Esophagus squamous epithelium (tissue), 5 donors: ENCODE measurements at places on chromosomes 5 and 9.

DNA sequence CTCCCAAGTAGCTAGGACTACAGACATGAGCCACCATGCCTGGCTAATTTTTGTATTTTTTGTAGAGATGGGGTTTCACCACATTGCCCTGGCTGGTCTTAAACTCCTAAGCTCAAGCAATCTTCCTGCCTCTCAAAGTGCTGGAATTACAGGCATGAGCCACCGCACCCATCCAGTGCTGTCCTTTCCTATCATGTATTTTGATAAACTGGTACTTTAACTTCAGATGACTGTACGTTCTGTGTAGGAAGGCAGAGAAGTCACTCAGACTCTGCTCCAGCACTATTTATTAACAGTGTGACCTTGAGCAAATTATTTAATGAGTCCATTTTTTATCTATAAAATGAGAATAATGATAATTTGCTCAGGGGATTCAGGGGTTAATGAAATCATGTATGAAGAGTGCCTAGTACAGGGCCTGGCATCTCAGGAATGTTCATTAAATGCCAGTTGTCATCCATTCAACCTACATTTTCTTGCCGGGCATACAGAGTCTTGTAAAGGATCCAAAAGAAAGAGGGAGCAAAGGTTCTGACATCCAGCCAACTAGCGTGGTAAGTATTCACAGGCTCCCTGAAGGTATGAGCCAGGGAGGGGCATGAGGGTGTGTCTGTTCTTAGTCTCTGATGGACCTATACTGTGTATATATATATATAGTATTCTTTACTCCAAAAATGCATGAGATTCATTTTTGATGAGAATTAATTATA, 201.9 kb downstream of the PBX3 start:
- no peak for DNase-seq

- no peak for DNase-seq
Observed at GRCh38 chr9:137055385-137056364, 1.8 kb upstream of the ENTPD2 start.

DNA sequence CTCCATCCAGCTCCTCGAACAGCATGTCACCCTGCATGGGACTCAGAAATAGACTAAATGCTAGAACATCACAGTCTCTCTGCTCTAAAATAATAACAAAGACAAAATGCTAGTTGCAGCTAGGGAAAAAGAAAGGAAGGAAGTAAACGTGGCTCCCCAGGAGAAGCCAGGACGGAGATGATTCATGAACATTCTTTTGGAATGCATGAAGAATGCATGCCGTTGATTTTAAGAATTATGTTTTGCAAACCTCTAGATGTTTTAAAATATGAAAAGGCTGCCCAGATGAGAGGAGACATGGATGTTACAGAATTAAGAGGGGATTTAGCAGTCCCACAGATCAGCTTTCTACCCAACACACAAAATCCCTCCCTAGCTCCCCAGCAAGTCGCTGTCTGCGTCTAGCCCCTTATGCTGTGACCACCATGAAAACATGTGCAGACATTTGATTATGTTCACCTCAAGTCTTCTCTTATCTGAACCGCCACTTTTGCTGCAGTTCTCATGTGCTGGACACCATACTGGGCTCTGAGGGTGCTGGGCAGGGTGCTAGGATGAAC, 139.4 kb upstream of the LMX1B start:
- no peak for DNase-seq

- DNase-seq = no peak
Observed at GRCh38 chr5:146213210-146213826, 9.9 kb downstream of the RBM27 start.

DNA sequence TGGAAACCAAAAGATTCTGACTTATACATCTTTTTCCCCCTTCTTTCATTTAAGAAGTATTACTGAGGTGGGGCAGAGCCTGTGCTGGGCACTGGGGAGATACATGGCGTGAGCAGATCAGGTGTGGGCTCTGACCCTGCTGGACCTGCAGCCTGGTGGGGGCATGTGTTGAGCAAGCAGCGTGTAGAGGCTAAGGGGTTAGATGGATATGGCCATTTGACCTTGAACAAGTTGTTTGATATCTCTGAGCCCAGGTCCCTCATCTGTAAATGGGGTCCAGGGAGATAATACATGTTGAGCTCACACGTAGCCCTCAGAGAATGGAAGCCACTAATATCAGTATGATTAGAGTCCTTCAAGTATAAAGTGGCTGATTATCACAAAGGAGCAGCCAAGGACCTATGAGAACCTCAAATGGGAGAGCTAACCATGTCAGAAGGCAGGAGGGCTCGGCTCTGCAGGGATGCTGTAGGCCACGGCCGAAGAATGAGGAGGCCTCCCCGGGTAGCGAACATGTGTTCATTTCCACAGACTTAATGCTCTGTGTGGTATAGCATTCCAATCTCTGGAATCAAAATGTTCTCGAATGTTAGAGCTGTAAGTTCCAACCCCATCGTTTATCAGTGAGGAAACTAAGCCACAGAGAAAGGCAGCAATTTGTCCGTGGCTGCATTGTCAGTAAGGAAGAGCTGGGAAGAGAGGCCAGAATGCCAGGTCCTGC, 15.4 kb upstream of the ANGPTL2 start:
- no peak for DNase-seq

DNA sequence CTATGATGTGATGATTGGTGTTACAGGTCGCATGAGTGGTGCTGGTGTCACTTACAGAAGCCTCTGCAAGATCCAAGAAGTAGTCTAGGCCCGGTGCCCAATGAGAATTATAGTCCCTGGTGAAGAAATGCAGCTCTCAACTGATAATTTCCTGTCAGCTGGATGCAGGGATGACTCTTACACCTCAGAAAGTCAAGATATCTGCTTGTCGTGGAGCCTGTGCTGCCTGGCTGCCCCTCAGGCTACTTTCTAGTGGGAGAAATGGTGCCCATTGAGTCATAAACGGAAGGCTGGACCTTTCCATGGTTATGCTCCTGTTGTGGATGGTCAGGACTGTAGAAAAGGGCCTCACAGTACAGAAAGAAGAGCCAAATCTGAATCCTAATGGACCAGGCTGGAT, 46.8 kb upstream of the NXNL2 start:
- DNase-seq = no peak

- DNase-seq = no peak
Observed at GRCh38 chr5:58191443-58191842, 268.4 kb downstream of the PLK2 start.

DNA sequence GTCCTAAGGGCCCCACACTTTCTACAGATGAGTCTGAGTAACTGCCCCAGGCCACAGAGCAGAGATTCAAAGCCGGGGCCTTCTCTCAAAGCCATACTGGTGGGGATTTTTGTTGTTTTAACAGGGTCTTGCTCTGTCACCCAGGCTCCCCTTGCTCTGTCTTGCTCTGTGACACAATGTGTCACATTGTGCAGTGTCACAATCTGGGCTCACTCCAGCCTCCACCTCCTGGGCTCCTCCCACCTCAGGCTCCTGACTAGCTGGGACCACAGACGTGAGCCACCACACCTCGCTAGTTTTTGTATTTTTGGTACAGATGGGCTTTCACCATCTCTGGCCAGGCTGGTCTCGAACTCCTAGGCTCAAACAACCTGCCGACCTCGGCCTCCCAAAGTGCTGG, 8.6 kb downstream of the AGPAT2 start:
- no peak for DNase-seq

DNA sequence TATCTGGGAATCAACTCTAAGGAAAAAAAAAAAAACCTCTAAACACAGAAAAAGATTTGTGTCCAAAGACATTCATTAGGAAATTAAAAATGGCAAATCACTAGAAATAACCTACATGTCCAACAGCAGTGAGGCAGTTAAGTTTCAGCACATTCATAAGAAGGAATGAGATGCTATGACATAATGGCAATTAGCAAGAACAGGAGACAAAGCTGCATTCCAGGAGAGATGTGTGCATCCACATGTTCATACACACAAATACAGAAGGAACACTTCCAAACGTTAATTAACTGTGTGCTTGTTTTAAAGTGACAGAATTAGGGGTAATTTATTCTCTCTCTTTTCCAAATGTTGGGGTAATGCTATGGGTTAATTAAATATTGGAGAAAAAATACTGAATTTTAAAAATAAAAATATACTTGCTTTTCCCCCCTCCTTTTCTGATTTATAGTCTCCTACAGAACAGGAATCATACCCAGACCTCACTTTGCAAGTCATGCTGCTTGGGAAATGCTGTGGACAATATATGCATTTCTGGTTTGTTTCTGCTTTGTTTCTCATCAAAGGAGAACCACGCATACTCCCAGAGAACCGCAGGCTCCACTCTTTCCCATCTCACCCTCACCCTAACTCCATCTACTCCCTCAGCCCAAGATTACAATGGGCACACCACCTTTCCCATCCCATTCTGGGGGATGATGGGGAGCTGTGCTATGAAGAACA, 114.1 kb downstream of the CDK5RAP2 start:
- no peak for DNase-seq

GRCh38 chr5:52867809-52868208, 80.1 kb downstream of the ITGA1 start:
- DNase-seq = no peak

- DNase-seq = no peak
Observed at GRCh38 chr9:78280982-78281668, 15.8 kb upstream of the PSAT1 start.

DNA sequence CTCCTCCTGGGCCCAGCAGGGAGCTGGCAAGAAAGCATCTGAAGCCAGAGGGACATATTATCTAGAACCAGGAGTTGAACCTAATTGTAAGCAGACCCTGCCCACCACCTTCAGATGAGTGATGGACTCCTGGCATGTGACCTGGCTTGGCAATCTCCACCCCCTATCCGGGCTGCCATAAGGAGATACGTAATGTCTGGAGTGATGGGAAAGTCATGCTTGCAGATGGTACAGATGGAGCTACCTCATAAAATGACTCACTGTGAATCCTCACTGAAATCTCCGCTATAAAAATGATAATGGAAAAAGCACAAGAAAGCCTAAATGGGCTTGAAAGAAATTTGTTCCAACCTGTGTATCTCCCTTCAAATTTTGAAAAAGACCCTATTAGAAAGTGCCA, 157.5 kb downstream of the DMRT2 start:
- no peak for DNase-seq

- DNase-seq = no peak
Observed at GRCh38 chr9:71306134-71306533, 184.7 kb upstream of the TRPM3 start.

DNA sequence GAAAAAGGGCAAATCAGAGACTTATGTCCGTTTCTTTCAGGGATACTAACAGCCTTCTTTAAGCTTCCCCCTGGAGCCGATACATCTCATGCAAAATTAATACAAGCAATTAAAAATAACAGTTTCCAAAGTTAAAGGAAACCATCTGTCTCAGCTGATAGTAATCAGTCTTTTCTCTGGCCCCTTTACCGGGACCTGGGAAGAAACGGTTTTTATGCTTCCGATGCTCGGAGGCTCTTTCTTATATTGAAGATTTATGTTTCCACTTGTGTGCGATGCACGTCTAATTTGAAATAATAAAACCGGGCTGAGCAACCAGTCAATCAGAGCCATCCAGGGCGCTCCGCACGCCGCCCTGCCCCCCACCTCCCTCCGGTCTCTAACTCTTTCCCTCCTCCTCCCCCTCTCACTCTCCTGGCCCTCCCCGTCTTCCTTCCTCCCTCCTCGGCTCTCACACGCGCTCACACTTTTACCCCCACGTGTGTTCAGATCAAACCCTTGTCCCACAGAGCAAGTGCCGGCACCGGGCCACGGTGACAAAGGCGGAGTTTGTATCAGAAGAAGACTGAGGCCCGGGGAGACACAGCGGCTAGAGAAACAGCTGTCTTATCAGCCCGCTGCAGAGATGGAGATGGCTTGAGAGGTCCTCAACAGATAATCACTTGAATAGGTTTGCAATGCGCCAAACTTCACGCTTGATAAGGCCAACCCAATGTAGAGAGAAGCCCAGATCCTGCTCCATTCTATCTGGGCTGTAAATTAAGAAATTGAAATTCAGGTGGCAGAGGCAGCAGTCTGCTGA, 5.1 kb upstream of the ELAVL2 start:
- no peak for DNase-seq

- no peak for DNase-seq
Observed at GRCh38 chr5:92641031-92641962, 939.7 kb downstream of the NR2F1-AS1 start.

DNA sequence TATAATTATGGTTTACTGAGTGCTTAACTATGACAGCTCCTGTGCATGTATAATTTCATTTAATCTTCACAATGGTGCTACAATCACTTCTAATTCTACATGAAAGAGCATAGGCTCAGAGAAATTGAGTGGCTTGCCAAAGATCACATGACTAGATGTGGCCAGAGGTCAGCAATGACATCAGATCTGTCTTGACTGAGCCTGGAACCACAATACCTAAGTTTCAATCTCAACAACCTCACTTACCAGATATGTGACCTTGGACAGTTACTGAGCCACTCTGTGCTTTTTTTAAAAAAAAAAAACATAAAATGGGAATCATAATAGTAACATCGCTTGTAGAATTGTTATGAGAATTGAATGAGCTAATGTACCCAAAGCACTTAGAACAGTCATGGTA, 130.7 kb downstream of the TRIM32 start:
- no peak for DNase-seq

DNA sequence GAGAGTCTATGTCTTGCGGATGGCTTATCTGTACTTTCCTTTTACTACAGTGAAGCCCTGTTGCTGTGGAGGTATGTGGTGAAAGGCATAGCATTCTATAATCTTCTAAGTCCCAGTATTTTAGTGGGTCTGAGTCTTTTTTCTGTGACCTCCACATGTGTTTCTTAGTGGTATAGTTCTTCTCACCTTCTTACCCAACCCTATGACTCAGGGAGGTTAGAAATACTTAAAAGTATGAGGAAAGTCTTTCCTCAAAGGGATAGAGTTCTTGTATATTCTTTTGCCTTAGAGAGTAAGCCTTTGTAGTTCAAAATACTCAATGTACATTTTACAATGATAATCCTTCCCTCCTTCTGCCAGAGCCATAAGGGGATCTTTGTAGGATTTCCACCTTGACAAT, 621.9 kb upstream of the CTNND2 start:
- no peak for DNase-seq

DNA sequence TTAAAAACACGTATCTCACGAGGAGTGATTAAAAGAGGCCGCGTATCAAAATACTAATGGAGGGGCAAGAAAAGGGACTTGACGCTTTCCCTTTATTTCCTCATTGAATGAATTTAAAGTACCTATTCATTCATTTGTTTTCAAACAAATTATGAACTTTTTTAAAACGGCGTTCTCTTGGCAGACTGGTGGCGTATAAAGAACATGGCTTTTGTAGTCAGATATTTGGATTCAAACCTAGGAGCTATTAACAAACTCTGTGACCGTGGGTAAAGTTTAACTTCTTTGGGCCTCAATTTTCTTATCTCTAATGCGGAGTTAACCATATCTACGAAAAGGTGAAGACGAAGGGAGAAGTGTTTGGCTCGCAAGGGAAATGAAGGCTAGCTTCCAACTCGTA, 876 bp downstream of the CAAP1 start:
- no peak for DNase-seq

- DNase-seq = no peak
Observed at GRCh38 chr5:66993448-66993847, 203.2 kb downstream of the CD180 start.
